ENCODE measurements at places on chromosomes 7 and 10.

- DNase-seq = no peak
Measured at GRCh38 chr10:72785409-72785808, 93.5 kb downstream of the MCU start.

- DNase-seq = no peak
Measured at GRCh38 chr10:129541200-129541599, 74.2 kb downstream of the MGMT start.

GRCh38 chr10:3336673-3337293 is 164.2 kb upstream of the PITRM1 start:
- no peak for DNase-seq

GRCh38 chr10:16901106-16901505 is 83.9 kb upstream of the RSU1 start:
- no peak for DNase-seq

GRCh38 chr10:124280916-124281315 is 137.8 kb downstream of the OAT start:
- DNase-seq = no peak

DNA sequence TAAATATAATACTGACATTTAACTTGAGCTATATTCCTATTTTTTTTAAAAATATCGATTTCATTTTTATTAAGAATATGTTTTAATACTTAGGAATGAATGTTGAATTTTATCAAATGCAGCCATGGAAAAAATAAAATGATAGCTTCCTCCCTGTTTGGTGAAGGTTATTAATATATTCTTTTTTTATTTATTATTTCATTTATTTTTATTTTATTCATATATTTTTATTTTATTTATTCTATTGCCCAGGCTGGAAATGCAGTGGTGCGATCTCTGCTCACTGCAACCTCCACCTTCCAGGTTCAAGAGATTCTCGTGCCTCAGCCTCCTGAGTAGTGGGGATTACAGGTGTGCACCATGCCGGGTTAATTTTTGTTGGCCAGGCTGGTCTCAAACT is 160.2 kb downstream of the PKD1L1 start:
- DNase-seq = no peak

DNA sequence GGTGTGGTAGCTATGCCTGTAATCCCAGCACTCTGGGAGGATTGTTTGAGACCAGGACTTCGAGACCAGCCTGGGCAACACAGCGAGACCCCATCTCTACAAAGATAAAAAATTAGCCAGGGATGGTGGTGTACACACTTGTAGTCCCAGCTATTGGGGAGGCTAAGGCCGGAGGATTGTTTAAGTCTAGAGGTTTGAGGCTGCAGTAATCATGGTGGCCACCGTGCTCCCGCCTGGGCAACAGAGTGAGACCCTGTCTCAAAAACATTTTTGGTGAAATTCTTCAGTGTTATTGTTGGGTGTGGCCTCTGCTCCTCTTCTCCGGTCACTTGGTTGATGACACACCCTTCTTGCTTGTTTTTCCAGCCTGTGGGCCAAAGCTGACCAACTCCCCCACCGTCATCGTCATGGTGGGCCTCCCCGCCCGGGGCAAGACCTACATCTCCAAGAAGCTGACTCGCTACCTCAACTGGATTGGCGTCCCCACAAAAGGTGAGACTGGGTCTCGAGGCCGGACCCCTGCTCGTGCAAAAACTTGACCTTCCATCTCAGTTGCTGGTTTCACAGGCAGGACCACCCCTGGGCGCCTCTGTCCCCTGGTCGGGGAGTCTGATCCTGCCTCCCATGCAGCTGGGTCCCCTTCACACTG is 10.6 kb downstream of the PFKFB3 start:
- DNase-seq = no peak

DNA sequence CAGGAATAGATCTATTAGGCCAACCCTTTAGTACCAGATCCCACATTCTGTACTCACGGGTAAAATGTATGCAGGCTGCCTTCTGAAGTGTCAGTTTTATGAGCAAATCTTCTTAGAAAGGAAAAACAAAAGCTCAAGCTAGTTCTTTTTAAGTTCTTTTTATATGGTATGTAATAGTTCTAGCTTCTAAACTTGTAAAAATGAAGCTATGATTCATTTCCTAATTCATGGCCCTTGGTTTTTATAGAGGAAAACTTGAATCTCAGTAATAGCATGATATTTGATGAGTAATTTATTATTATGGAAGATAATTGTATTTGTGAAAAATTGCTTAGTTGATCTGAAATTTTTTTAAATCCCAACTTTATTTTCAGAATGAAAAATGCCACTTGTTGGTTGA is 54.3 kb downstream of the SLK start:
- DNase-seq = no peak

- no peak for DNase-seq
Measured at GRCh38 chr7:50812841-50813475, 30.3 kb upstream of the GRB10 start.
